Activated CD8-positive, alpha-beta memory T cell treated with anti-CD3 and anti-CD28 coated beads for 4 hours (primary cell): ENCODE measurements at places on chromosomes 11 and 22.

GRCh38 chr11:57977709-57978108 lies 46.0 kb upstream of the OR9Q1 start:
- no peak for DNase-seq

DNA sequence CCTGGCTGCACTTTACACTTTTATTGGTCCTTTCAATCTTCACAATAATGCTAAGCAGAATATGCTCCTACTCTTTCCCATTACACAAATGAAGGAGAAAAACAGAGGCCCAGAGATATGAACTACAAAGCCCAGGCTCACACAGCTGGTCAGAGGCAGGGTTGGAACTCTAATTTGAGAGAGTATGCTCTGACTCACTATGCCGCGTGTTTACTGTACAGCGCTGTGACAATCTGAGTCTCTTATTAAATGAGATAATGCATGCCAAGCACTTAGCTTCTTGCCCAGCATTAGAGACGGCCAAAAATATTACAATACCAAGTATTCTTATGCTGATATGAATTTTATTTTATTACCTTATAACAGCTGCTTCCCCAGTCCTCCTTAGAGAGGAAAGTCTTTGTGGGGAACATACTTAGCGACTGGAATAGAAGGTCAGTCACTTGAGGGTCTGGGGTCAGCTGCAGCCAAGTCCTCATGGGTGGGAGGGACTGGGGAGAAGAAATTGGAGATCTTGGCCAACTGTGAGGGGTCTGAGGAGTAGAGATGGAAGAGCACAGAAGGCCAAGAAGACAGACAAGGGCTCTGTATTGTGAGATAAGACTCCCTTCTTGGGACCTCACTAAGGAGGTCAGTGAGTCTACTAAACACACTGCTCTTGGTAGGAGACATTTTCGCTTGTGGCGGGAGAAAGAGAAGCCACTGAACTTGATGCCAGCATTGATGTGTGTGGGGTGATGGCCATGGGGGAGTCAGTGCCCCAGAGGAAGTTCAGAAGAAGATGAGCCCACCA lies 150.8 kb upstream of the TIMP3 start:
- no peak for DNase-seq

GRCh38 chr11:103281301-103281700 lies 172.1 kb downstream of the DYNC2H1 start:
- DNase-seq = no peak

DNA sequence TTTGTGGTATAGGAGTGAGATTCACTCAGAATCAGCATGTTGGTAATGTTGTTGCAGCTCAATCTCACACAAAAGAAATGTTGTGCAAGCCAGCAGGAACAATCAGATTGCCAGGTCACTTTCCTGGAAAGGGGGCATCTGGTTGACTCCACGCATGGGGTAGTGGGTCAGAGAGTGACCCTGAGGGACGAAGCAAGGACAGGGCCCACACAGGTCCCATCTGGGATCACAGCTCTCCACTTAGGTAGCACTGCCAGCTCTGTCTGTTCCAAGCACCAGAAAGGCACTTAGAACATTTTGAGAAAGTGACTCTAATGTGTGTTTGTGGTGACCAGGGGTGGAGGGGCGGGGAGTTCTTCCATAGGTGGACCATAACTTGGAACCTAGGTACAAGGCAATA lies 109.5 kb downstream of the RASSF10 start:
- no peak for DNase-seq

DNA sequence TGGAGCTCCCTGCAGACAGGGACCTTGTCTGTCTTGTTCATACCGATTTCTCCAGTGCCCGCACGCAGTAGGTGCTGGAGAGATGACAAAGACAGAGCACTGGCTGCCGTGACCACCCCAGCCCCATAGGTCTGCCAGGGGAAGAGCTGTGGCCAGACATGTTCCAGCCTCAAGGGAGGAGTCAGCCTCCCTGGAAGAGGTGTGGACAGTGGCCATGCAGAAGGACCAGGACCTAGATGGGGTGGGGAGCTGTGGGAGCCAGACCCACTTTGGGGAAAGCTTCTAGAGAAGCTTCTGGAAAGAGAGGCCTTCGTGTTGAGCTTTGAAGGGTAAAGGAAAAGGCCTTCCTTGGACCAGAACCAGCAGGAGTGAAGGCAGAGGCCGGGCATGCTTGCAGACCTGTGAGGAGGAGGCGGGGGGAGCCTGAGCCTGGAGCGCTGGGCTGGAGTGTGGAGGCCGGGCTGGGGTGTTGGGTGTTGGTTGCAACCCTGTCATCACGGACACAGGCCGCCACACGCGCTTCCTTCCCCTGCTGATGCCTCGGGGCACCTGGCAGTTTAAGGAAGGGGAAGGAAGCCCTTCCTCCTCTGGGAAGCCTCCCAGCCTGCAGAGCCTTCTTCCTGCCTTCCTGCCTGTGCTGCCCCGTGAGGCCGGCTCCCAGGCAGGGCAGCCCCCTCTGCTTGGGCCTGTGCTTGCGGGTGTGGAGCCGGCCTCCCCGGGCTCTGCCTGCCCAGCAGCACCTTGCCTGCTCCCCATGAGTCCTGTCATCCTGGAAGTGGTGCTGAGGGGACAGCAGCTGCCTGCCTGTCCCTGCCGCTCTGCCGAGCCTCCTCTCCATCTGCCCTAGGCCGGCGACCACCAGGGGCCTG lies 12.3 kb downstream of the RELT start:
- DNase-seq = no peak

GRCh38 chr11:104142698-104143097 lies 21.2 kb downstream of the PDGFD start:
- no peak for DNase-seq

DNA sequence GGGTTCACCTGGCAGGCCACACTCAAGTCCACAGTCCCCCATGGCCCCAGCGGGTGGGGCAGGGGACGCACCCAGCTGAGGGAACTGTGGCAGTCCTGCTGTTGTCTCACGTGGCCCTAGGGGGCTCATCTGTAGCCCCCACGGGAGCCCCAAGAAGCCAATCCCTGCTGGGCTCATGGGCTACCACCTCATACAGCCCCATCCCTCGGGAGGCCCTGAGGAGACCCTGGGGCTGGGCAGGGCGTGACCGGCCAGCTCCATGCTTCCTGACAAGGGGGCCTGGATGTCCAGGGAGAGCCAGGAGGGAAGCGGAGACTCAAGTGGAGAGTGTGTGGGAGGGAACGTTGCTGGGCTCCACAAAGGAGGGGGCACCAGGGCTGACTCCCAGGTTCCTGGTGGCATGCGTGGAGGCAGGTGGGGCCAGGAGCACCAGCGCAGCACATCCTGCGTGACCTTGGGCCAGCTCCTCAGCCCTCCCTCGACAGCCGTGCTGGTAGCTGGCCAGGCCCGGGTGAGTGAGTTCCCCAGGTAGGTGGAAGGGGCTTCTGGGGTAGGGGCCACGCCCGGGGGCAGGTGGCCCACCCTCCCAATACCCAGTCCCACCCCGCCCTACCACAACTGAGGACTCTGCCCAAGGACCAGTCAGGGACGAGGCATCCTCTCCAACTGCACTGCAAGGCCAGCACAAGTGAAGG lies 7.9 kb downstream of the RTN4R start:
- no peak for DNase-seq

- no peak for DNase-seq
Measured at GRCh38 chr22:19478045-19478900, 720 bp downstream of the UFD1 start.
